NCI-H1417 treated with DMSO at 0.1 percent for 48 hours (cell line): ENCODE measurements at places on chromosomes 13 and 19.

- no peak for DNase-seq
These were observed 472.7 kb downstream of the RFC3 start for GRCh38 chr13:34290661-34291060.

DNA sequence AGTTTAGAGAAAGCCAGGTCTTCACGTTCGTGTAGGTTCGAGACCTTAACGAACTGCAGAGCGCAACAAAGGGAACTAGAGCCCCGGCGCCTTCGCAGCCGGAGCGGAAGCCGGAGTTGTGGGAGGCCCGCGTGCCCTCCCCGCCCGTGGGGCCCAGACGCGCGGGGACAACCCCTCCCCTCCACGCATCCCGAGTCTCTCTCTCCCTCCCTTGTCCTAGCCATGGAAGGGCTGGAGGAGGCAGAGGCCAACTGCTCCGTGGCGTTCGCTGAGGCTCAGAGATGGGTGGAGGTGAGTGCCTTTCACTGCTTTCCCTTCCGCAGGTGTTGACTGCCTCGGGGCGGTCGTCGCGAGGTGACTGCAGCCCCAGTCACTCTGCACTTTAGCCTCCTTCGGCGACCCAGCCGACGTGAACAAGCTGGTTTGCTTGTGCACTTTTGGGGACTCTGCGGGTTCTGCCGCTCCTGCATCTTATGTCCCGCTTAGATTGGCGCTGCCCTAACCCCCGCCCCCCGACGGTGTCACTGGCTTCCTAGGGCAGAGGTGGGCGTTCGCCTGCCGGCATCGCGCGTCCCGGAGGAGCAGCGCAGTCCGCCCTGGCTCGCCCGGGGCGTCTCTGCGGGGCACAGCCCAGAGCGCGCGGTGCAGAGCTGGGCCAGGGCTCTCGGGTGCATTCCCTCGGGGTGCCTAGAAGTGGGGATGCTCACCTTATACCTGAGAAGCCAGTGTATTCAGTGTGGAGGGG lies 478 bp downstream of the LMO7 start:
- DNase-seq = no peak

GRCh38 chr13:95754069-95754468 lies 77.1 kb downstream of the DNAJC3 start:
- no peak for DNase-seq

DNA sequence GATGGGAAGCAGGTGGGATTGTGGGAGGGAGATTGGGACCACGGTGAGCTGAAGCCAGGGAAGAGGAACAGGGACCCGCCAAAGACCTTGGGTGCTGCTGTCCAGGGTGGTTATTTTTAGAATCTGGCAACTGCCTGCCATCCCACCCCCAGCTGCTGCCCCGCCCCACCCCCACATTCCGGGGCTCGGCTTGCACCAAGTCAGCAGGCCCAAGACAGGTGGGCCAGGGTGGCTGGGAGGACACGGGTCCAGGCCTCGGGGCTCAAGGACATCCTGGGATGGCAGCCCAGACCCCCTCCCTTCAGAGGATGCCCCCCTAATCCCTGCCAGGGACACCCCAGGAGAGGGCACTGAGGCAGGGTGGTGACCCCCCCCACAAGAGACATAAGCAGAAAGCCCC lies 827 bp downstream of the CKM start:
- no peak for DNase-seq

GRCh38 chr13:46404733-46405100 lies 17.7 kb upstream of the RUBCNL start:
- no peak for DNase-seq

- DNase-seq = no peak
These were observed 34.3 kb upstream of the MEDAG start for GRCh38 chr13:30871588-30872275.

DNA sequence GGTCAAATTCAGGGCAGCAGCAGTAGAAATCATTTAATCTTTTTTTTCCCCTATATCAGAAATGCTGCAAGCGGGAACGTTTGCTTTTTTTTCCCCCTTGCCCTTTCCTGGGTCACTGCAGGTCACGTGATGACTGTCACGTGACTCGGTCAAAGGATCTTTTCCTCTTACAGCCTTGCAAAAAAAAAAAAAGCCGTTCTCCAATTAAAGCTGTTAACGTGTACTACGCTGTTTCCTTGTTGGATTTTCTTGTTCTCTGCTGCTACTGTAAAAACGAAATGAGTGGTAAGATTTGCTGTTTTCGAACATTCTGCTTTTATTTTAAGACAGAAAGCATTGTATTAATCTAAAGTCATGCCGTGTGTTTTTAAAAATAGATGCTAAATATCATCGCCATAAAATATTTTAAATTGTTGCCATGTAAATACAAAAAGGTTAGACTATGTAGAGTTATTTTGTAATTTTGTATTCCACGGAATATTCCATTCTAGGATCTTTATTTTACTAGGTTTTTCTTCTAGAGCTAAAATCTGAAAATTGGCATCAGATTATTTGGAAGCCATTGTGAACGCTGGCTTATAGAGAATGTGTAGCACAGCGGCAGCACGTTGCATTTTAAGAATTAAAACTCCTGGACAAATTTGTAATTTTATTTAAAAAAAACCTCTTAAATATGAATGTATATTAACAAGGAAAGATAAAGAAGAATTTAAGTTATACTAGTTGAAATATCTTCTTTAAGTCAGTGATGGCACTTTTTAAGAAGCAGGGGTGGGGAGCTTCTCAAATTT lies 109.8 kb upstream of the MLNR start:
- DNase-seq = peak; percentile 54

GRCh38 chr13:63299866-63300394 lies 1884.3 kb upstream of the PCDH20 start:
- DNase-seq = no peak

- DNase-seq = no peak
These were observed 19.6 kb downstream of the ARHGEF1 start for GRCh38 chr19:41902594-41902993.

DNA sequence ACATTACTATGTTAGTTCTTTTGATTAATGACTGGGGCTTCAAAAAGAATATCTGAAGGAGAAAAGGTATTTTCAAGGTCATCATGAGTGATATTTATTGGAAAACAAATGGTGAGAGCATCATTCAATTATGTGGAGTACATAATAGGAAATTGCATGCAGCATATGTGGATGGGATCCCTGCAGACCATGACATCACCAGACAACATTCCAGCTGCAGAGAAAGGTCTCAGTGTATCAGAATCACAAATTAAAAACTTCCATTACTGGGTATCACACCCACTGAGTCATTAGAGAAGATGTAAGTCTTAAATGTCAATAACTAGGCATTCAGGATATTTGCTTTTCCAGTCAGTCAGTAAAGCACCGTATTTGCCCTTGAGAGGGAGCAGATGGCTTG lies 574.4 kb upstream of the SLC10A2 start:
- no peak for DNase-seq

GRCh38 chr13:78152415-78152814 lies 233.8 kb upstream of the EDNRB start:
- no peak for DNase-seq

DNA sequence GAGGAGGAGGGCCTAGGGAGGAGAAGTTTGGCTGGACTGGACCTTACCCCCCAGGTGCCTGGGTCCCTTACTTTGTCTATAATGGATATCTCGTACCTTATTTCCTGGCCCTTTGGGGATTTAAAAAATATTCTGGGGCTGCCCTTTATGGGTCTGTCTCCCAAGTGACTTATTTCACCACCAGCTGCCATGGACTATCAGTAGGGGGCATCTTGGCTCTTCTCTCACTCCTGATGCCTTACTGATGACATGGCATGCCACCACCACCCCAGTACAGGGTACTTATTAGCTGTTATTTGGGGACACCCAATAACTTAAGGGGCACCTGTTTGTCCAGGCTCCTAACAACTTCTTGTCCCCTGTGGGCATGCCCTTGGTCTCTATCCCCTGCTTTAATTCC lies 38.0 kb downstream of the NFIX start:
- no peak for DNase-seq

DNA sequence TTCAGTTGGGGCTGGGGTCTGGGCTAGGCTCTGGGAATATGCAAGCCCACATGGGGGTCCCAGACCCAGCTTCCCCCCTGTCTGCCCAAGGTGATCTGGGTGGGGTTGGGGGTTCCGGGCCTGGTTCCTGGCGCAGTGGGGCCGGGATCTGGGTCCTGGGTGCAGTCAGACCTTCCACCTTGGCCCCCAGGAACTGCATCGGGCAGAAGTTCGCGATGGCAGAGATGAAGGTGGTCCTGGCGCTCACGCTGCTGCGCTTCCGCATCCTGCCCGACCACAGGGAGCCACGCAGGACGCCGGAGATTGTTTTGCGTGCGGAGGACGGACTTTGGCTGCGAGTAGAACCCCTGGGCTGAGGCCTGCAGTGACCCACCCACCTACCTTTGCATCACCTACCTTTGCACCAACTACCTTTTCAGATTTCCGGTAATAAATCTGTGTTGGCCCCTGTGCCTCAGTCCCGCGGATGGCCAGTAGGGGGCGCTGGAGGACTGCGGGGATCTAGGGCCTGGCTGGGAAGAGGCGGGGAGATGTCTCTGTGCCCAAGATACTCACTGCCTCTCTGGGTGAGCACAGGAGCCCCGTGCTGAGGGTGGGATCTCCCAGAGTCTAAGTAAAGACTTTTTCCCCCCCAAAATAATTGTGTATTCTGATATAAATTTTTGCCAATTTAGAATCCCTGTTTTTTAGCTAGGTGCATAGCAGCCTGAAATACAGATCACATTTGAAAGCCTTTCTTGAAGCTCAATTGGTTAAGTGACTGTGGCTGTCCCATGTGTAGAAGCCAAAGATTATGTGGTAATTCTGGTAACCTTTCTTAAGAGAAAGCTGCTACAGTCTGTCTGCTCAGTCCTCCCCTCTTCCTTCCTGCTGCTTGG lies 11.5 kb upstream of the CYP4F3 start:
- no peak for DNase-seq

- DNase-seq = no peak
These were observed 28.7 kb downstream of the GGACT start for GRCh38 chr13:100559886-100560285.

DNA sequence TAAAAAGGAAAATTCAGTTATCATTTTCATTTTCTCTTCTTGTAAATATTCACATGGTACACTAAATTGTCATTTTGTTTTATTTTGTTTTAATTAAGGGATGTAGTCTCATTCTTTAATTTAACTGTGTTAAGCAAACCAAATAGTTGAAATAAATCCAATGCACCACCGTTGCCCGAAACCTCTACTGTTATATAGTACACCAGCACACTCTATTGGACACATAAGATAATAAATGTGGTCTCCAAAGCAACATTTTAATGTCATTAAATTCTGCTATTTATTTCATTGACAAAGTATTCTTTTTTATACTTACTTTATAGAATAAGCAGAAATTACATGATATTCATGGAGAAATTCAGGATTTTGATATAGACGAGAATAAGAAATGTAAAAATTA lies 156.4 kb upstream of the FREM2 start:
- DNase-seq = no peak

GRCh38 chr13:101398920-101399319 lies 17.4 kb downstream of the NALCN start:
- no peak for DNase-seq

DNA sequence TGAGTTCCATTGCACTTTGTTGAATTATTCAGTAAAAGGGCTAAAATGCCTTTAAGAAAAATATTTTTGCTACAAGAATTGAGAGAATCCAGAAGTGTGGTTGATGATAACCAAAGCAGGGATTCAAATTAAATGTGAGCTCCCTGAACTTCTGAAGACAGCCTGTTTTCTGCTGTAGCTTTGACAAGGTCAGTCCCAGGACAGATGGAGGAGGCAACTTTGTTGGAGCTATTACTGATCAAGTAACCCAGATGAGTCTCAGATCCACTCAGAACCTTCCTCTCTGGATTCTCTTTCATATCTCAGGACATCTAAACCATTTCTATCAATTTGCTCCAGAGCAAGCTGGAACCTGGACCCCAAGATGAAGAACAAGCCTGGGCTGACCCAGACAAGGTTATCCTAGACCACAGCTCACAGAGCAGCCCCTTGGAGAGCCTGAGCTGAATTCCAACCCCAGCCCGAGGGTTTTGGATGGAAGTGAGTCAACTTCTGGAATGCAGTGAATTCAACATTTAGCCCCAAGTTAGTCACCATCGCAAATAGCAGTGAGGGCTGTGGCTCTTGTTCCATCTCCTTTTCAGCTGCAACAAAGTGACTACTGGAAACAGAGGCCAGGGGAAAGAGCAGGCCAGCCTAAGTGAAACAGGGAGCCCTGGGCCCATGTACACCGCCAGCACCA lies 137.8 kb upstream of the TSC22D1 start:
- DNase-seq = no peak

- no peak for DNase-seq
These were observed 6.9 kb downstream of the COQ8B start for GRCh38 chr19:40709817-40710216.

DNA sequence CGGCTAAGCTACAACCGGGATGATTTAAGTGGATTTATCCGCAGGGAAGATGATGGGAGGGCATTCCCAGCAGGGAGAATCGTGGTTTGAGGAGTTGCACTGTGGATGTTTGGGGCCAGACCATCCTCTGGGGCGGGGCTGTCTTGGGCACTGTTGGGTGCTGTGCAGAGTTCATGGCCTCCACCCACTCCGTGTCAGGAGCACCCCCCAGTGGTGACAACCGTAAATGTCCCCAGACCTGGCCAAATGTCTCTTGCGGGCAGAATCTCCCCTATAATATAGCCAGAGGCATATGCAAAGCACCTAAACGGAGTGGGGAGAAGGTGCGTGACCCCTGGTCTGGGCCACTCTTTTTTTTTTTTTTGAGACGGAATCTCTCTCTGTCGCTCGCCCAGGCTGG lies 40.2 kb downstream of the SMIM24 start:
- no peak for DNase-seq

DNA sequence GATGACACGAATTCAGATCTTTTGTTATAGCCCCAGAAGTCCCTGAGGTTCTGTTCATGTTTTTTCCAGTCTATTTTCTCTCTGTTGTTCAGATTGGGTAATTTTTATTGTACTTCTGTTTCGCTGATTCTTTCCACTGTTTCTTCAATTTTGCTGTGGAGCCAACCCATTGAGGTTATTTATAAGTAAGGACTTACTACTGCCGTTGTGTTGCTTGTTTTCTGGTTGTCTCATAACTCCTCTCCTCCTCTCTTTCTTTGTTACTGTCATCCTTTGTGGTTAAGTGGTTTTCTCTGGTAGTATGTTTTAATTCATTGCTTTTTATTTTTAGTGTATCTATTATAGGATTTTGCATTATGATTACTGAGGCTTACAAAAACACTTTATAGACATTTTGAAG lies 48.7 kb upstream of the GAS6 start:
- no peak for DNase-seq

GRCh38 chr19:2235381-2236063 lies 607 bp downstream of the PLEKHJ1 start:
- DNase-seq = peak; percentile 75

GRCh38 chr19:50975766-50976165 lies 6.4 kb upstream of the KLK6 start:
- no peak for DNase-seq

- no peak for DNase-seq
These were observed 506.6 kb downstream of the EFNB2 start for GRCh38 chr13:106028911-106029310.

GRCh38 chr13:78978381-78978998 lies 319.5 kb upstream of the OBI1 start:
- peak; percentile 69 for DNase-seq

GRCh38 chr13:32147193-32147592 lies 115.6 kb downstream of the FRY start:
- DNase-seq = no peak
